ENCODE measurements at places on chromosomes 7 and 10. TPM values are rescaled to one million over a fixed set of nuclear protein-coding genes. Genes with fewer than 3 reads are reported as not detected.

The MBL2 gene
- polyA plus RNA-seq: not detected

The COL17A1 gene
- polyA plus RNA-seq: 0.58 TPM

The SYT15B gene
- 0.39 TPM for polyA plus RNA-seq

The BZW2 gene
- 24.8 TPM for polyA plus RNA-seq

The SPDYE16 gene
- polyA plus RNA-seq: not detected

The DPP6 gene
- polyA plus RNA-seq: 6.9 TPM

The GARS1 gene
- polyA plus RNA-seq: 84.3 TPM

The GAD2 gene
- polyA plus RNA-seq: not detected

The FANK1 gene
- 8.6 TPM for polyA plus RNA-seq

The TAS2R3 gene
- not detected for polyA plus RNA-seq

The PRKAR2B gene
- polyA plus RNA-seq: 7.3 TPM
